Stimulated activated CD4-positive, alpha-beta T cell treated with anti-CD3 and anti-CD28 coated beads, Interleukin-12 subunit alpha, Interleukin-12 subunit beta, amount 100 ng/mL, for 4 hours (primary cell): ENCODE measurements at places on chromosomes 7 and 10.

GRCh38 chr10:103921750-103922195 is 3.8 kb upstream of the STN1 start:
- DNase-seq: no peak

DNA sequence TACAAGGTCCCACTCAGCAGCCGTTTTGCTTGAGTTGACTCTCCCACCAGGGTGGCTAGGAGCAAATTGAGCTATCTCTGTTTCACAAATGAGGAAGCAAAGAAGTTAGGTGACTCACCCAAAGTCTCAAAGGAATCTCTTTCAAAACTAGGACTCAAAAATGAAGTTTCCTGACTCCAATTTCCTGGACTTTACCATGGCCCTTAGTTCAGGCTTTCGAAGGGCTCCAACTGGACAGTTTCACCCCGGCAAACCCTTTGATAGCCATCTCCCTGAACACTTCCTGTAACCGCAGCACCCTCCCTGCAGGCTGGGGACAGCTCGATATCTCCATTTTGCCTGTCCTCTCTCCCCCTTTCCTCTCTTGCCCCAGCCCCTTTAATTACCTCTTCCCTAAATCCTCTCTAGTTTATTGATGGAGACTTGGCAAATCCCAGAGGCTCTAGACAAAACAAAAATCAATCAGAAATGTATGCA is 4.7 kb upstream of the AFAP1L2 start:
- no peak for DNase-seq

- DNase-seq: no peak
Observed at GRCh38 chr7:1923409-1924257, 253.6 kb downstream of the ELFN1 start.

DNA sequence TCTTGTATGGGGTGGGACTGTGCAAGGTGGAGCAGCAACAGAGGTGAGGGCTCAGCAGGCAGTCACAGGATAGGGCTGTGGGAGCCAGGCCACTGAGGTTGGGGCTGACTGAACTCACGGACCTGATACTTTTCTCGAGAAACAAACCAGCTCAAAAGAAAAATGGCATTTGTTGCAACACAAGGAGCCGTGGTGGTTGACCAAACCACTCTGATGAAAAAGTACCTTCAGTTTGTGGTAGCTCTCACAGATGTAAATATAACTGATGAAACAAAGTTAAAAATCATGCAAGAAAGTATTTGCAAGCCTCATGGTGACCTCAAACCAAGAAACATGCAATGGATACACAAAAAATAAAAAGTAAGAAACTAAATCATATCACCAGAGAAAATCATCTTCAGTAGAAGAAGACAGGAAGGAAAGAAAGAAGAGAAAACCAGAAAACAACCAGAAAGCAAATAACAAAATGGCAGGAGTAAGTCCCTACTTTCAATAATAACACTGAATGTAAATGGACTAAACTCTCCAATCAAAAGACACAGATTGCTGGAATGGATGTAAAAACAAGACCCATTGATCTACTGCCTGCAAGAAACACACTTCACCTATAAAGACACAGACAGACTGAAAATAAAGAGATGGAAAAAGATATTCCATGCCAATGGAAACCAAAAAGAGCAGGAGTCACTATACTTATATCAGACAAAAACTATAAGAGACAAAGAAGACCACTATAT is 48.9 kb upstream of the DUSP5 start:
- DNase-seq: no peak

- DNase-seq: no peak
Observed at GRCh38 chr10:405648-406047, 270.4 kb downstream of the ZMYND11 start.

GRCh38 chr10:44961230-44961571 is 1.6 kb downstream of the RASSF4 start:
- no peak for DNase-seq

GRCh38 chr7:112254156-112254555 is 47.7 kb downstream of the ZNF277 start:
- no peak for DNase-seq

GRCh38 chr7:143406002-143406357 is 2.7 kb downstream of the EPHA1 start:
- no peak for DNase-seq

DNA sequence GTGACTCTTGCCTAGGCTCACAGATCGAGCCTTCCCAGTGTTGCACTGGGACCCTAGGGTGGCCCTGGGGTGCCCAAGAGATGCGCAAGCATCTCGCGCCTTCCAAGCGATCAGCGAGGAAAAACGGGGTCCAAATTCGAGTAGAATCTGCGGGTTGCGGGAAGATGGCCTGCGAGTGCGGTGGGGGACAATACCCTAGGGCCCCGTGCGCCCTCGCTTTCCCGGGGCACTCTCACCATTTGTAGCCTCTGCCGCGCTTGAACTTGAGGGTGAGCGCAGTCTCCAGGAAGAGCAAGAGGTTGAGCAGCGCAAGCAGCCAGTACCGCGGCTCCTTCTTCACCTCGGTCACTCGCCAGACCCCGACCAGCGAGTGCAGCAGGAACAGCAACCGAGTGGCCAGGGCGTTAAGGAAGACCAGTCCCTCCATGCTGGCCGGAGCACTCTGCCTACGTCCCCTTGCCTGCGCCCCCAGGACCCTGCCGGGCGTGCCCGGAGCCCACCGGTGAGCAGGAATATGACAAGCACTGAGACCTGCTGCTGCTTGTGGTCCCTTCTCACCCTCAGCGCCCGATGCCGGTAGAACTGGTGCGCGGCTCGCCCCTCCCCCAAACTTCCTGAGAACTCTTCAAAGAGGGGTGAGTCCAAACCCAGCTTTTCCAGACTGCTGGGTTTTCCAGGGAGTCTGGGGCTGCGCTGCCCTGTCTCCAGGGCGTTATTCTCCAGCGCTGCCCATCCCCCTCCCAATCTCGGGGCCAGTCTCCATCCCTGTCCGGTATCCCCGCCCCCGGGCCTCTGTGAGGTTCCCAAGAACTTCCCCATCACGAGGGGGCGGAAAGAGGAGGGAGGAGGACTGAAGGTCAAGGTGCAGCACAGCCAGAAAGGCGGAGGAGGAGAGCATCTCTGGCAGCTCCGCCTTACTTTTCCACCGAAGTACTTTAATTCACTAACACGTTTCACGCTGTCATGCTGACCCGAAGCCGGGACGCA is at the start of gene TMEM26:
TSS of gene TMEM26 (minus strand) at position 727 of the 987 bp plus-strand sequence. CDS start at position 427, 300 bp downstream.
- no peak for DNase-seq

GRCh38 chr10:103759100-103759781 is 96.1 kb downstream of the SH3PXD2A start:
- no peak for DNase-seq

- DNase-seq: no peak
Observed at GRCh38 chr7:8296362-8296659, 34.3 kb upstream of the ICA1 start.

DNA sequence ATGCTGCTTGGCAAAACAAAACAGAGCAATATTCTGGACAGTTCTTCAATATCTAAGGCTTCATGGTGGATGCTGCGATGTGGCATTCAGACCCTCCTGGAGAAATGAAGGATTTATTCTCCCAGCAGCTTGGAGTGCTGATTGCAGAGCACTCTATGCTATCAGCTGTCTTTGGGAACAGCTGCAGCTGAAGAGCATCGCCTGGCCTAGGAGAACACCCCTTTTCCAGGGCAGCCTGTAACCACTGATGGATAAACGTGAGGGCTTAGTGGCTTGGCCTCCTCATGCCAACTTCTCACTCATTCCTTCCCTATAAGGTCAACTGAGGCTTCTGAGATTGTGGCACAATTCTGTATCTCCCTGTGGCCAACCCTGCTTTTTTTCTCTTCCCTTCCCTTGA is 638.1 kb upstream of the CNTNAP2 start:
- no peak for DNase-seq

GRCh38 chr7:47949703-47950102 is 1.4 kb upstream of the PKD1L1 start:
- no peak for DNase-seq

DNA sequence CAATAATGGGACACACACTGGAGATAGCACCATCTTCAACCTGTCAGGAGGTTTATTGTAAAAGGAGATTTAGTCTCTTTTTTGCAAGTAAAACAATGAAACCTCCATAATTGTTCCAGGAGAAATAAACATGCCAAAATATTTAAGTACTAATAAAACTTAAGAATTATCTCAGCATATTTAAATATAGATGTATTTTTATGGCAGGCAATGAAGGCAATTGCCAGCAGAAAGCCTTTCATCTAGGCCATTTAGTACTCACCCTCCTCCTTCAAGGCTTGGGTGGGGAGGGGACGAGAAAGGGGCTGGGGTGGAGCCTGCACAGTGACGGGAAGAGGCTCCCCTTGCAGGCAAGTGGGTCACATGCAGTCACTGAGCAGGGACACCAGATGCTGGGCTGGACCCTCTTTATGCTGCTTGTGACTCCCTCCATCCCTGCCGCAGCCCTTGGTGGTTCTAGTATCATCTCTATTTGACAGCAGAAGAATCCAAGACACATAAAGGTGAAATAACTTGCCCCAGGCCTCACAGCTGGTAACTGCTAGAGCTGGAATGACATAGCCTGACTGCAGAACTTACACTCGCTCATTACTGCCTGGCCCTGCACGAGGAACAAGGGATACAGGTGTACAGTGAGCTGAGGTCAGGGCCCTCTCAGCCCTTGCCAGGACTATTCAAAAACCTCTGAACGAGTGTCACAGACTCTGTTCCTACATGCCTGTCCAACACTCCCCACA is 449.5 kb upstream of the ZMIZ1 start:
- DNase-seq: no peak

- DNase-seq: no peak
Observed at GRCh38 chr7:53491051-53491450, 455.6 kb downstream of the POM121L12 start.

DNA sequence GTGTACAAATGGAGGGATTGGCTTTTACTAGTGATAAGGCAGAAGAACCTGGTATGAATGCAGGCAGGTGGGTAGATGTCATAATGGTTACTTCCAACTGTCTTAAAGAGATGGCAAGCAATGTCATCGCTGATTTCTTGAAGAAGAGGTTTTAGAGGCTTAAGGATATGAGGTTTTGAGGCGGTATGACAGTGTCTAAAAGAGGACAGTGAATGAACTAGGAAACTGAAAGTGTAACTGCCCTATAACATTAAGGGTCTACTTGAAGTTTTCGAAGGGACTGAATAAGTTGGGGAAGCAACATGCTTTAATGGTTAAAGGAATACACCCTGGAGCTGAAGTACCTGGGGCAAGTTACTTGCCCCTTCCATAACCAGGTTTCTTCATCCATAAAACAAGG is 70.9 kb downstream of the NDUFB2 start:
- DNase-seq: no peak

DNA sequence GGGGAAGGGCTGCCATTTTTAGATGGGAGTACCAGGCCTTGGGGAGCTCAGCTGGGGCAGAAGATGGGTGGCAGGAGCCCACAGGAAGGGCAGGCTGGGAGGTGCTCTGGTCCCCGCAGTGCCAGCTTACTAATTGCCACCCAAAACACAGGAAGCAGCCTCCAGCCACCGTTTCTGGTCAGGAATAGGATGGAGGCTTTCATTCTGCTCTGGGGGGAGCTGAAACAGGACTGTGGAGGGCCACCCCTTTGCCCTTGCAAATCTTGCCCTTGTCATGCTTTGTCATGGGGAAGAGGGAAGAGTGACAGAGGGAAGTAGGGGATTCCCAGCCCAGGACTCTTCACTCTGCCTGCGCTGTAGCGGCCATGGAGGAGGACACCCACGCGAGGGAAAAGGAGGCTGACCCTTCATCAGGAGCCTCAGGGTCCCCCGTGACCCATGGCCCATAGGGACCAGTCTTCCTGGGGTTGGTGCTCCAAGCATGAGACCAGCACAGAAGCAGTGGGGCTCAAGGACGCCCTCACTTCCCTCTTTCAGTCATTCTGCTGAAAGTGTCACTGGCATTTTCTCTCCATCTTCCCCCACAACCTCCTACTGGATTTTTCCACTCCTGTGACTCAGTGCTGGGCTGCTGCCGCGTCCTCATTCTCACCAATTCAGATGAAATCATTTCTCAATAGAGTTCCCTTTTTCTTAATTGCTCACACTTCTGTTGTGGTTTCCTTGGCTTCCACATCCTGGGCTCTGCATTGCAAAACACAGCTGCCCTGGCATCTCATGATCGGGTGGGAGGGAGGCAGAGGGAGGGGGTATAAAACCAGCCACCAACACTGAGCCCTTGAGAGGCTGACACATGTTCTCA is 61.9 kb downstream of the MKI67 start:
- peak; percentile 63 for DNase-seq

GRCh38 chr10:101552442-101552841 is 35.6 kb downstream of the POLL start:
- no peak for DNase-seq

DNA sequence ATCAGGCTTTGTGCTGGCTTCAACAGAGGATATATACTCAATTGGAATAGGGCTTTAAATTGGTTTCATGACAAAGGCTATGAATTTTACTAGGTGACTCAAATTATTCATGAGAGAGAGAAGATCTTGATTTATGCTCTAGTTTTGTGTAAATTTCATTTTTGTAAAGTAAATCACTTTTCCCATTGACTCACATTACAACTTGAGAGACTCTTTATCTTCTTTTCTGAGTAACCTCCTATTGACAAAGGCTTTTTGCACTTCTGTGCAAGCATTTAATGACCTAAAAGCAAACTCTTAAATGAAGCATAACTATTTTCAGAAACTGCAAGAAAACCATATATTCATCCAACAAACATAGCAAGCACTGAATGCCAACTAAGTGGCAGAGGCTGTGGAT is 98.5 kb upstream of the RHOBTB1 start:
- no peak for DNase-seq

- DNase-seq: no peak
Observed at GRCh38 chr10:85535926-85536325, 830.7 kb downstream of the GRID1 start.

GRCh38 chr7:67018940-67019339 is 22.3 kb downstream of the TYW1 start:
- no peak for DNase-seq

GRCh38 chr7:68321776-68322496 is 1276.3 kb upstream of the AUTS2 start:
- no peak for DNase-seq

- DNase-seq: no peak
Observed at GRCh38 chr7:155234158-155234492, 63.6 kb upstream of the INSIG1 start.

DNA sequence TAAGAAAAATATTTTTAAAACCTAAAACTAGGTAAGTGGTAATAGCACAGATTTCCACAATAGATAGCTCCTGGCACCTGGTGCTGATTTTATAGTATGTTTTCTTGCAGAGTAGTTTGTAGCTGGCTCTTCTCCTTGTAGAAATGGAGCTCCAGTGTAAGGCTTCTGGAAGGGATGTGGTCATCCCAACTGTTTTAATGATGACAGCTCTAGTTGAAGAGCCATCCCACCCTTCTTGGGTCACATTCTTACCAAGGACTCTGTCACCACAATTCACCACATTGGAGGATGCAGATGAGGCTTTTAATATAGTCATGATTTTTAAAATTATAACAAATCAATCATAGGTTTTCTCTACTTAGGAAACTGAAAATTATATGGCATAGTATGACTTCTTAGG is 31.0 kb downstream of the TES start:
- DNase-seq: no peak
